ENCODE measurements at places on chromosomes 13 and 19. TPM values are rescaled to one million over a fixed set of nuclear protein-coding genes. Genes with fewer than 3 reads are reported as not detected.

Gene IZUMO2
- not detected for total RNA-seq

Gene LYPD3
- 0.78 TPM for total RNA-seq

Gene SYCN
- not detected for total RNA-seq

Gene PCSK4
- 0.92 TPM for total RNA-seq

Gene PROZ
- not detected for total RNA-seq

Gene ZNF415
- not detected for total RNA-seq

Gene RGL3
- total RNA-seq: 2.0 TPM

Gene ICAM5
- 0.42 TPM for total RNA-seq

Gene ACP7
- total RNA-seq: 0.14 TPM

Gene PCP2
- not detected for total RNA-seq

Gene PGLYRP2
- 0.06 TPM for total RNA-seq

Gene CADM4
- 10.0 TPM for total RNA-seq

Gene SLC25A15
- 17.5 TPM for total RNA-seq

Gene ZNF575
- 1.9 TPM for total RNA-seq

Gene CBARP
- total RNA-seq: 4.8 TPM

Gene APOC4
- not detected for total RNA-seq

Gene DNAAF3
- 8.6 TPM for total RNA-seq

Gene EGLN2
- 90.3 TPM for total RNA-seq

Gene P2RY11
- total RNA-seq: 7.6 TPM

Measured in A549 treated with RU486 at 1 μM for 4 hours (cell line).